ENCODE measurements at places on chromosomes 5 and 9.

- DNase-seq: no peak
Measured at GRCh38 chr5:30501065-30501464, 692.4 kb upstream of the CDH6 start.

DNA sequence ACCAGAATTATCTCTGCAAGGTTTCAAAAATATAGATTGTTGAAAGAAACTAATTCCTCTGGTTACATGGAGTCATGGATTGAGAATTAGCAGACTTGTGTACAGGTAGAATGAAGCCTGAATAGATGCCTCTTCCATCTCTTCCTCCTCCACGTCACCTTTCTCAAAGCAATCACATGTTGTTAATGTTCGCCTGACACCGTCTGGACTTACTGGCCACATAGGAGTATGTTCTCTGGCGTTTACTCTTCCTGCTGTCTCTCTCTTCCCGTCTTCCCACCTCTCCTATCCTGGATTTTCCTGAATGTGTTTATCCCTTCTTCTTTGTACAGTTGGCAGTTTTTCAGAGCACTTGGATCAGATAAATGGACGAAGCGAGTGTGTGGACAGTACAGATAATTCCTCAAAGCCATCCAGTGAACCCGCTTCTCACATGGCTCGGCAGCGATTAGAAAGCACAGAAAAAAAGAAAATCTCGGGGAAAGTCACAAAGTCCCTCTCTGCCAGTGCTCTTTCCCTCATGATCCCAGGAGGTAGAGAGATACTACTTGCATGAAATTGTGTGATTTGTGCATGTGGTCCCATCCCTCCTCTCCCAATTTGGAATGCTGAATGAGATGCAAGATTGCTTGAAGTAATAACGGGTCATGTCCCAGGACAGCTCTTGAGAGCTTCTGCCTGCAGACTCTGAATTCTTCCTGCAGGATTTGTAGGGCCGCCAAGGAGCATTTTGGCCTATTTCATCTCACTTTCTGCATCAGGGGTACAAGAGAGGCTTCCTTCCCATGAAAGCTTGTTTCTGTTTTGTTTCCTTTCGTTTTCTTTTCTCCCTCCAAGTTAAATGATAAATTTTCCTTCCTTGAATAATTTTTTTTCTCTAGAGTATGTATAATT lies 47.3 kb downstream of the CD180 start:
- DNase-seq: no peak

DNA sequence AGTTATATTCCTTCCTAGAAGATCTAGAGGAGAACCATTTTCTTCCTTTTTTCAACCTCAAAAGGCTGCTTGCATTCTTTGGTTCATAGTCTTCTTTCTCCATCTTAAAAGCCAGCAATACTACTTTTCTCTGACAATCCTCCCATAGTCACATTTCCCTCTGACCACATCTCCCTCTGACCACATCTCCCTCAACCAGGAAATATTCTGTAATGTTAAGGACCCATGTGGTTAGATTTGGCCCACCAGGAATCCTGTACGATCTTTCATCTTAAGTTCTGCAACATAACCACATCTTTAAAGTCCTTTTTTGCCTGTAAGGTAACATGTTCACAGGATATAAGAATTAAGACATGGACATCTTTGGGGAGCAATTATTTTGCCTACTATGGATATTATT lies 179.4 kb upstream of the SPEF2 start:
- DNase-seq: no peak

GRCh38 chr5:8727396-8727795 lies 818.5 kb downstream of the SEMA5A start:
- no peak for DNase-seq

GRCh38 chr9:28007097-28007817 lies 434.0 kb upstream of the C9orf72 start:
- no peak for DNase-seq

- no peak for DNase-seq
Measured at GRCh38 chr5:73921741-73922140, 295.7 kb downstream of the ARHGEF28 start.

DNA sequence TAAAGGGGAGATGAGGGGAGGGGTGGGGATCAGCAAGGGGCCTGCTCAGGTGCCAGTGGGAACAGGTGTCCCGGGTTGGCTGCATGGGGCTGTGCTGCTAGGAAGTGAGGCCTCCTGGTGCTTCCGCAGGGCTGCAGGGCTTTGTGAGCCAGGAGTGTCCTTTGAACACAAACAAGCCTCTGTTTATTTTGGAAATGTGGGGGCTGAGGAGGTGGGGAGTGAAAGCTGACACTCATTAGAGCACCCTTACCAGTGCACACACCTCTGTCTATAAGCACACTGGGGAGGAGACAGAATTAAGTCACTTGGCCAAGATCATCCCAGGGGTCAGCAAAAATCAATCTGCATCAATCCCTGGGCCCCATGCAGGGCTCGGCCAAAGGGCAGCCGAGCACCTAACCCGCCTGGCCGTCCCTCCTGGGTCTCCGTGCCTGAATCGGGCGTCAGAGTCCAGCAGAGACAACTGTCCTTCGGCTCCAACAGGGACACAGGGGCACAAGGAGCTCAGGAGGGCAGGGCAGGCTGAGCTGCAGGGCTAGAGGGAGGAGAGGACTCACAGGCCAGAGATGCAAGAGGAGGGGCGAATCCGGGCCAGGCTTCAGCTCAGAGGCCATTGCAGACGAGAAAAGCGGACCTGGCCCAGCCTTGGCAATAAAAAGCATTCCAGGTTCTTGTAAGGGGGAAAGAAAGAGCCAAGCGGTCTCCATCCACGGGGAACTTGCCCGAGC lies 99.8 kb downstream of the VAV2 start:
- no peak for DNase-seq

DNA sequence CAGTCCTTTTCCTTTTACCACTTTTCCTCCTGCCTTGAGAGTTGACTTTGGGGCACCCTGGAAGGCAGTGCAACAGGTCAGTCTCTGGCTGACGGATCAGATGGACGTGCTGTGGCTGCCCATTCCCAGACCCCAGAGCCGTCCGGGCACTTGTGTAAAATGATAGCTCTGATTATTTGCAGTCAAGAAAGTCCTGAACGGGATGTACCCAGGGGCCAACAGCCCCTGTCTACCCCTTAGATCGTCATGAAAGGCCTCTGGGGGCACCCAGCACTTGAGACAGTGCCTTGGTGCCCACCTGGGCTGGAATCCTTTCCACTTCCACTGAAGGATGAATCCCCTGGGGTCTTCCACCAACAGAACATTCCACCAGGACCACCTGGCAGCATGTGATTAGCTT lies 17.7 kb upstream of the ANGPTL2 start:
- DNase-seq: no peak

- no peak for DNase-seq
Measured at GRCh38 chr5:178486239-178486641, 104.0 kb downstream of the COL23A1 start.

GRCh38 chr9:99561961-99562565 lies 259.6 kb upstream of the NR4A3 start:
- no peak for DNase-seq

GRCh38 chr5:40401284-40402006 lies 278.3 kb upstream of the PTGER4 start:
- no peak for DNase-seq

- no peak for DNase-seq
Measured at GRCh38 chr5:175353926-175354325, 90.1 kb downstream of the DRD1 start.

- peak; percentile 11 for DNase-seq
Measured at GRCh38 chr5:69230181-69230580, 4.5 kb upstream of the CDK7 start.

- no peak for DNase-seq
Measured at GRCh38 chr5:133460172-133460758, 152.1 kb downstream of the FSTL4 start.

DNA sequence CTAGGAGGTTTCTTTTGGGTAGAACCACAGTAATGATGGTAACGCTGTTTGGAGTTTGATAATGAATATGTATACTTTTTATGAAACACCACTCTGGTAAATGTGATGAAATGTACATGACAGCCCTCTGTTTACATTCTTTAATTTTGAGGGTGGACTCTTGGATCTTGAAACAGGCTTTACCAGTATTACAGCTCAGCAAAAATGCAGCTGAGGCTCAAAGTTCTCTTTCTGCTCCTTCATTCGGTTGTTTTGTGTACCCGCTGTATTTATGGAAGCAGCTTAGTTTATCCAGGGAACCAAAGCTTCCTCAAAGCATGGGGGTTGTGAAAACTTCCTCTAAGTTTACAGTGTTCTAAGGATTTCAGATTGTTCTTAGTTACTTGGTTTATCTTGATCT lies 11.1 kb downstream of the GAPVD1 start:
- peak; percentile 18 for DNase-seq

Data from right lung (tissue), 10 donors.